Sigmoid colon (tissue), 7 donors: ENCODE measurements at places on chromosomes 6 and 20. TPM values are rescaled to one million over a fixed set of nuclear protein-coding genes. Genes with fewer than 3 reads are reported as not detected.

Gene HLA-DQA2
- not detected for total RNA-seq

Gene NAPB
- total RNA-seq: 18.9 TPM

Gene POPDC3
- 0.41 TPM for total RNA-seq

Gene IP6K3
- 10.3 TPM for total RNA-seq

Gene MUC22
- total RNA-seq: not detected
